ENCODE measurements at places on chromosomes 2 and 18. TPM values are rescaled to one million over a fixed set of nuclear protein-coding genes. Genes with fewer than 3 reads are reported as not detected.

MTX2 gene
- total RNA-seq, result 34.3 TPM

DNA sequence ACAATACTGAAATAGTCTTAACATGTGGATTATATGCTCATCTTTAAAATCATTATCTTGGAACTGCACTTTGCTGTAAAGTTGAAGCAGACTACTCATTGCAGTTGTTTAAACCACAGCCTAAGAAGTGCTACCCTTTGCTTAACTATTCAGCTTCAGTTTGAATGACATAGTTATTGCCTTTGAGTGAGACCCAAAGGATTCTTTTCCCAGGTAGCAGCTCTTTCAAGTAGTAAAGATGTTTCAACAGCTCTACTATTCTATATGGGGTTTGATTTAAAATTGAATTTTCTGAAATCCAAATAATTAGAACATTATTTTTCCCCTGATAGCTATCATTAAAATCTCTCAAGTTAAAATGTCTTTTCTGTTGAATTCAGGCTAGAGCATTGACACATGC, 1.1 kb downstream of the SCG2 start:
- DNase-seq, result no peak

DNA sequence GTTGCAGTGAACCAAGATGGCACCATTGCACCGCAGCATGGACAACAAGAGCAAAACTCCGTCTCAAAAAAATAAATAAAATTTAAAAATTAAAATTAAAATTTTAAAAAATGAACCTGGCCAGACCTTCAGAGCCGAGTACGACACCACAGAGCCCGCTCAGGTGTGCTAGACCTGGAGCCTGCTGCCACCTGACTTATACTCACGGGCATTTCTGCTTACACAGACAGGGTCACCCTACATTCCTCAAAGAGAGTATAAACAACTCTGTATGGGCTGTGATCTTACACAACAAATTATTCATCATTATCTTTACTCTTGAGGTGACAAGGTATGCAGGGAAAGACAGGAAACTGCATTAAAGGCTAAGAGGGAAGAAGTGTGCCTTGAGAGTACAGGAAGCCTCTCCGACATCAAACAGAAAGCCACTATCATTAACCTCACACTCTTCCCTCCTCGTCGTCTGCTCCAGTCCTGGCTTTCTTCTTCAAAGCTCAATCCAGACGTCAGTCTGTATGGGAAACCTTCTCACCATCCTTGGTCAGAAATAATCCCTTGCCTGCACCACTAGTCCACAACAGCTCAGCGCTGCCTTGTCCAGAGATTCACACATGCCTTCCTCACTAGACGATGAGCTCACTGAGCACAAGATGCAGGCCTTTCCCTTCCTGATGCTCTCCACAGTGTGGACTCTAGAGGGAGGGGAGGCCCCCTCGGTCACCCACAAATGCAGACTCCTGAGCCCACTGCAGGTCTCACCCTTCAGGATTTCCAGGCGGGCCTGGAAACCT, 56.2 kb downstream of the UXS1 start:
- DNase-seq, result no peak

GRCh38 chr2:12721566-12722446, 5.1 kb downstream of the TRIB2 start:
- peak; percentile 64 for DNase-seq

- DNase-seq, result no peak
Measured at GRCh38 chr2:3451169-3451568, 68.2 kb downstream of the ADI1 start.

DNA sequence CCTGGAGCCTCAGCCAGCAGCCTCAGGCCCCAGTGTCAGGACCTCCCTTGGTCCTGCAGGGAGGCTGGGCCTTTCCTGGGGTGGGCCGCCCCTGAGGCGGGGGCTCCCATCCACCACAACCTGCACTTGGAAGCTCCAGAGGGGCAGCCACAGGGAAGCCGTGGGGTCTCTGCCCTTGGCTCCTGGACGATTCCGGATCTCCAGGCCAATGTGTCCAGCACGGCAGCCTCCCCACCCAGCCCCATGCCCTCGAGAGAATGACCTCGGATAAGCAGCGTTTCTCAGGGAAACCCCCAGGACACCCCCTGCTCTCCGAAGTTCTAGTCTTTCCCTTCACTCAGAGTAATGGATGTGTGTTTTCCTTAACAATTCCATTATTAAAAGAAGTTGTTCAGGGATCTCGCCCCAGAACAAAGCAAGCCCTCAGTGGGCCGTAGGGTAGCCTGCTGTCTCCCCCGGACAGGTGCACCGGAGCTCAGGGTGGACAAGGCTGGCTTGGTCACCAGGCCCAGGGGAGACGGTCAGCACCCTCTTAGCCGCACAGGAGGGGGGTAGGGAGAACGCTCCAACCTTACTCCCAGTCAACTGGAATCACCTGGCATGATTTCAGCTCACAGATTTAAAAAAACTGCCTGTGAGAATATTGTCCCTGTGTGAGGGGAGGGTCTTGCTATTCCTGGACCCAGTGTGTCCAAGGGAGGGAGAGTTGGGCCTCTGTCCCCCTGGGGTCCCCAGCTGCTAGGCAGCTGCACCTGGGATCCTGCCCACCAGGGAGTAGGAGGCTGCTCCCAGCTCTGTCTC, 72.2 kb upstream of the OTOS start:
- DNase-seq, result no peak

- DNase-seq, result no peak
Measured at GRCh38 chr2:72081451-72081850, 66.2 kb downstream of the CYP26B1 start.

DNA sequence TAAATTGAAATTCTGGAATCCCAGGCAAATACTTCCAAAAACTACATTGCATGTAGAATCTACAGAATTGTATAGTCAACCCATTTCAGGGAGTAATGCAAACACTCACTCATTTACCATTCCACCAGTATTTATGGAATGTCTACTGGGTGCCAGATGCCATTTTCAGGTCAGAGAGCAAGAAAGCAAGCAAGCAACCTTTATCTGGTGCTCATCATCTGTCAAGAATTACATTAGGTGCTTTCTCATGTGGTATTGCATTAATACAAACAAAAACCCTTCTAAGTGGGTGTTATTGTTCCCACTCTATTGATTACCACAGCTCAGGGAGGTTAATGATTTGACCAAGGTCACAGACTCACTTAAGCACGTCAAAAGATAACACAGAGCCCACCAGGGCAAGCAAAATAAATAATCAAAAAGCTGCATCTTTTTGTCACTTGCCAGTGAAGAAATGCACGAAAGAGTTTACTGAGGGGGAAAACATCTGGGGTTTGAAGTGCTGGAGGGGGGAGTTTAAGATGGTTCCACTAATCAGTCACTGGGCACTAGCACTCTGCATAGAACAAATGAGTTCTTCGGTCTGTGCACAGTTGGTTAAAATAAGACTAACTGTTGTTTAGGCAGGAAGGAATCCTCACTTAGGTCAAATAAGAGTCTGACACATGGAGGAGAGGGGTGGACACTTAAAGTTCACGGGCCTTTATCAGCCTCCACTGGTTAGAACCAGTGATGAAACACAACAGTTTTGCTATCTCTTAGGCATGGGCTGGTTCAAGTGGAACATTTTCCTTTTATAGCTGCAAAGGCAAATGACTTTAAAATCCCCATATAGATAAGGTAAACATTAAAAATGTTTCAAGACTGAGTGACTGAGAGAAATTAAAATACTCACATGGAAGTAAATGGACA, 208.8 kb downstream of the CDH2 start:
- no peak for DNase-seq

All from SJSA1 (cell line).